ENCODE measurements at places on chromosomes 12 and 14. TPM values are rescaled to one million over a fixed set of nuclear protein-coding genes. Genes with fewer than 3 reads are reported as not detected.

- no peaks in the 10 kb centered on the region for H3K36me3 ChIP-seq
- no peak overlapping the region for H3K27ac ChIP-seq
These were observed 155.5 kb upstream of the TMPO start for GRCh38 chr12:98359856-98360255.

DNA sequence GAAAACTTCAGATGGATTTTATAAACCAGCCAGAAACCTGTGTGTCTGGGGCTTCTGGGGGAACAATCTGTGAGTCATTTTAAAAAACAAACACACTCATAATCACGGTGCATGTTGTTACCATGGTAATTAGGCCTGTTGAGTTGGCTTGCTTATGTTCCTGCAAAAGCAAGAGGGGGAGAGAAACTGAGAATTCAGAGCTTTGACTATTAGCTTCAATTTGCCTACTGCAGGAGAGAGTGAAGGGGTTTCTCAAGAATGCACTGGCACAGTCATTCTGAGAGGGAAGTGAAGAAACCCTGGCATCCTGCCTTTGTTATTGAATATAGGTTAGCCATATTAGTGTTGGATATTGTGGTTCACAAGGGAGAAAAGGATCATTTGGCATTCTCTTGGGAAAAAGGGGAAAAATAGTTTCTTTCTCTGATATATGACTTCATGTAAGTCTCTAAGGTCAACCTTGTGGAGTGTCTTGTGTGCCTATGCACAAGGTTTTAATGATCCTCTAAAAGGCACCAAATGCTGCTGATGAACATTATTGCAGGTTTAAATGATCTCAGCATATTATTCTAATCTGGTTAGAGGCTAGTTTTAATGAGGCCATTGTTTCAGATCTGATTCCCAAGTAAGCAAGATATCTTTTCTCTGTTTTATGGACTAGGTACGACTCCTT, 12.9 kb downstream of the GNG2 start:
- no peak for DNase-seq
- H3K27me3 ChIP-seq, result no peaks in the 10 kb centered on the region
- H3K4me1 ChIP-seq, result no peaks in the 10 kb centered on the region
- H3K4me3 ChIP-seq, result no peak overlapping the region

MAP1LC3B2 gene
- total RNA-seq, result not detected

- H3K27ac ChIP-seq, result no peak overlapping the region
- H3K4me1 ChIP-seq, result peaks cover 19% of the 10 kb centered on the region
- no peaks in the 10 kb centered on the region for H3K36me3 ChIP-seq
- H3K4me3 ChIP-seq, result no peak overlapping the region
These were observed 15.2 kb upstream of the EIF5 start for GRCh38 chr14:103318750-103319419.

GRCh38 chr12:82803201-82803600, 116.5 kb downstream of the TMTC2 start:
- H3K4me1 ChIP-seq, result no peaks in the 10 kb centered on the region
- no peak overlapping the region for H3K27ac ChIP-seq
- H3K4me3 ChIP-seq, result no peak overlapping the region
- H3K36me3 ChIP-seq, result no peaks in the 10 kb centered on the region
- no peak for DNase-seq
- H3K27me3 ChIP-seq, result no peaks in the 10 kb centered on the region

STAC3 gene
- total RNA-seq, result 0.88 TPM

- no peak for DNase-seq
- H3K4me3 ChIP-seq, result no peak overlapping the region
- no peak overlapping the region for H3K27ac ChIP-seq
These were observed 31.2 kb upstream of the FOS start for GRCh38 chr14:75247286-75247922.

DNA sequence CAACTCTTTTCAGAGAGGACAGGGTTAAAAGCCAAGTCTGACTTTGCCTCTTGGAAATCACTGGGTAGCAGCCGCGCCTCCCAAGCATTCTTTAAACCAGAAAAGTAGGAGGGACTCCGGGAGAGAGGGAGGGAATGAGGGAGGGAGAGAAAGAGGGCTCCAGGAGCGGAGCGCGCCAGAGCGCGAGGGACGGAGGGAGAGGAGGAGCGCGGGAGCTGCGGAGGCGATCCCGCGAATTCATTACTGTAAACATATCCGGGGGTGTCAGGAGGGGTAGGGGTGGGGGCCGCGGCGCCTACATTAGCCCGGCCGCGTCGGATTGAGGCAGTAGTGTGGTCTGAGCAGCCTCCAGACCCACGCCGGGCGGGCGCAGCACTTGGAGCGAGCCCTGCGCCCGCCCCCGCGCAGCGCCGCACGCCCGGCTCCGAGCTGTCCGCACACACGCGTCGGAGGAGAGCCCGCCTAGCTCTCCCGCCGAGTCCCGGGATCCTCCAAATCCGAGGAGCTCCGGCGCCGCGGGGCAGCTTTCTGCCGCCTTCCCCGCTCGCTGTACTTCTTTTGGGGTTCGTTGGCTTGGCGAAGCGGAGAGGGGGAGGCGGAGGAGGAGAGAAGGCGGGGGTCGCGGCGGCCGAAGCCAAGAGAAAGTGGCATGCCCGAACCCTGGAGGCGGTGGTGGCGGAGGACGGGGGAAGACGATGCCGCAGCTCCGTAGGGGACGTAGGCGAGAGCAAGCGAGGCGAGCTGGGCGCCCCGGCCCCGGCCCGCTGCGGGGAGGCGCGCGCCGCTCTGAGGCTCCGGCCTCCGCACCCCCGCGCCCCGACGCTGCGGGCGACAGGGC, 3.3 kb downstream of the FLRT2 start:
- peak overlapping the region; percentile 67 for H3K4me3 ChIP-seq
- peak; percentile 79 for DNase-seq
- no peaks in the 10 kb centered on the region for H3K27me3 ChIP-seq
- H3K36me3 ChIP-seq, result no peaks in the 10 kb centered on the region
- peak overlapping the region; percentile 62 for H3K27ac ChIP-seq

SSTR1 gene
- 0.11 TPM for total RNA-seq

DNA sequence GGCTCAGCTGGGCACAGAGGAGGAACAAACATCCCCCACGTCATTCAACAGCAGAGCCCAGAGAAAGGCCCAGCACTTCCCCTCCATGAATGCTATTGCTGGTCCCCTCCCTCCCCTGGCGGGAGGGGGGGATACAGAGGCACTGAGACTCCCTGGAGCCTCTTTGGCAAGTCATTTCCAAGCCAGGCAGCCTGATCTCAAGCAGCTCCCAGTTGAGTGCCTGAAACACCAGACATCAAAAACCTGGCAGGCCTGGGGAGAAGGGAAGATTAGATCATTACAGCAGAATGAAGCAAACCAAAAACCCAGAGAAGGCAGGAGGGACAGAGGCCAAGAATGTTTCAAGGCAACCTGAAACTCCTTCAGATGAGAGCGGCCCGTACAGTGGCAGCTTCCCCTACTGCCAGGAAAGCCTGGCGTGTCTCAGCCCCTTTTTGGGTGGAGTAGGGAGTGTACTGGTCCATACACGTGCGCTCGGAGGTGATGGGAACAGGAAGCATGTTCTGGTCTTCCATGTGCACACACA, 92.1 kb downstream of the LRRC74A start:
- peak overlapping the region; percentile 94 for H3K27ac ChIP-seq
- no peaks in the 10 kb centered on the region for H3K27me3 ChIP-seq
- H3K36me3 ChIP-seq, result no peaks in the 10 kb centered on the region
- peaks cover 69% of the 10 kb centered on the region for H3K4me1 ChIP-seq
- H3K4me3 ChIP-seq, result no peak overlapping the region
- peak; percentile 86 for DNase-seq

RNASE2 gene
- total RNA-seq, result not detected

- no peak overlapping the region for H3K4me3 ChIP-seq
- no peak overlapping the region for H3K27ac ChIP-seq
- no peaks in the 10 kb centered on the region for H3K4me1 ChIP-seq
- DNase-seq, result no peak
These were observed 395.7 kb upstream of the NOVA1 start for GRCh38 chr14:26993556-26993955.

DNA sequence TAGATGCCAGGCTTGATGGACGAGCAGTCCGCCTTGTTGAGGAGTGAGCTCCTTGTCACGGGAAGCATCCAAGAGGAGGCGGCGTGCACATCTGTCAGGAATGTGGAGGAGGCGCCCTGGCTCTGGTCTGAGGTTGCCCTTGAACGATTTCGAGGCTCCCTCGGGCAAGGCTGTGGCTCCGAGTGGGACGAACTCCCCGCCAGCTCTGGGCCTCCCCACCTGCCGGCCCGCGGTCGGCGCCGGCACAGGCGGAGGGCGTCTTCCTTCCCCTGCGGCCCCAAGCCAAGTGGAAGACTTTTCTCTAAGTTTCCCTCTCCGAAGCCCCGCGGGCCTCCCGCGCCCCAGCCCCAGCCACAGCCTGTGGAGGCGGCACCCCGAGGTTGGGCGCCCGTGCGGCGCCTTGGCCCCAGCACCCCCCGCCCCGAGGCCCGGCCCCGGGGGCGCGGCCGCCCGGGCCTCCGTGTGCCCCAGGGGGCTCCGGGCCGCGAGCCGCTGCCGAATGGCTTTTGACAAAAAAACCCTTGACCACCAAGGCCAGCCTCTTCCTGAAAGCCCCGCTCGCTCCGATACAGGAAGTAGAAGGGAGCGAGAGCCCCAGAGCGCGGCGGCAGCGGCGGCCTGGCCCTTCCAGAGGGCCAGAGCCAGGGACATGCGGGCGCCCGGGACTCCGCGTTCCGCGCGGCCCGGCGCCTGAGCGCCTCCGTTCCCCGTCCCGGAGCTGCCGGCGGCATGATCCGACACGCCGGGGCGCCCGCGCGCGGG, at the start of gene RIN3:
RIN3 (plus strand) TSS at position 578 of the 762 bp plus-strand sequence; CDS start at position 730, 152 bp downstream.
- no peak within 1 kb of the TSS for H3K27ac ChIP-seq
- H3K36me3 ChIP-seq, result no peaks in the 10 kb centered on the region
- peak within 1 kb of the TSS; percentile 9 for H3K4me3 ChIP-seq
- peak; percentile 24 for DNase-seq
- no peaks in the 10 kb centered on the region for H3K4me1 ChIP-seq

ST8SIA1 gene
- 5.2 TPM for total RNA-seq

CNTN1 gene
- total RNA-seq, result 2.7 TPM

DNA sequence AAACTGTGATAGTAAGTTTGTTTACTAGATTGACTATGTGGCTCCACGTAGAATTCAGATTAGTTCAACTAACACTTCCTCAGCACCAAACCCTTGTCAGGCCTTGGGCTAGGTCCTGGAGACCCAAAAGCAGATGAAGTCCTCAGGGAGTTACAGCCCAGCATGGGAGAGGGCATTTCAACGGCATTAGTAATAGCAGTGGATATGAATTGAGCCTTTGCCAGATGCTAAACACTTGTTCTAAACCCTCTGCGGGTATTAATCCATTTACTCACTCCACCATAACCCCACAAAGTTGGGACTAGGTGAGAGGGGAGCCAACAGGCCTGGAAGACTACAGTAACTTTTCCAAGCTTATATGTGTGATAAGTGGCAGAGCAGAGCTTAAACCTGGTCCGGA, 714.6 kb downstream of the DIO2 start:
- H3K36me3 ChIP-seq, result no peaks in the 10 kb centered on the region
- no peaks in the 10 kb centered on the region for H3K27me3 ChIP-seq
- DNase-seq, result no peak
- no peak overlapping the region for H3K4me3 ChIP-seq
- H3K4me1 ChIP-seq, result no peaks in the 10 kb centered on the region
- no peak overlapping the region for H3K27ac ChIP-seq

TMEM121 gene
- 19.1 TPM for total RNA-seq

GRCh38 chr12:83214185-83214584, 527.5 kb downstream of the TMTC2 start:
- H3K27me3 ChIP-seq, result no peaks in the 10 kb centered on the region
- no peaks in the 10 kb centered on the region for H3K36me3 ChIP-seq
- H3K4me1 ChIP-seq, result no peaks in the 10 kb centered on the region

DNA sequence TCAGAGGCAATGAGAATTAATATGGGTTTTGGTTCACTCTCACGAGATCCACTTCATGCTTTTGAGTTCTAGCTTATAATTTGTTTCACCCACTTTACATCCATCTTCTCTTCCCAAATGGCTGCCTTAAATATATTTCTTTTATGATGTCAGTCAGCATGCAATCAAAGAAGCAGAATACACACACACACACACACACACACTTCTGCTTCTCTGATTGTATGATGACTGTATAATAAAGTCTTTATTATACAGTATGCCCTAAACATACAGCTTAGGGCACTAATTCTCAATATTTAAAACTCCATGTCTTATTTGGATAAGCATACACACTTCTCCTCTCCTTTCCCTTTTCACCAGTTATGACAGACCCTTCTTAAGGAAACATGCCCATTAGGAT, 6.7 kb upstream of the ETV6 start:
- DNase-seq, result no peak
- no peak overlapping the region for H3K27ac ChIP-seq

MYH6 gene
- total RNA-seq, result not detected

- no peak for DNase-seq
- H3K27ac ChIP-seq, result no peak overlapping the region
- no peak overlapping the region for H3K4me3 ChIP-seq
These were observed 284.7 kb downstream of the DUSP6 start for GRCh38 chr12:89067421-89068187.

OR6C2 gene
- not detected for total RNA-seq

GRCh38 chr14:88863167-88863566, 38.7 kb downstream of the TTC8 start:
- no peaks in the 10 kb centered on the region for H3K27me3 ChIP-seq
- H3K27ac ChIP-seq, result no peak overlapping the region
- no peak overlapping the region for H3K4me3 ChIP-seq
- H3K4me1 ChIP-seq, result no peaks in the 10 kb centered on the region

- H3K4me1 ChIP-seq, result peaks cover 4% of the 10 kb centered on the region
- H3K4me3 ChIP-seq, result no peak overlapping the region
- DNase-seq, result no peak
- no peak overlapping the region for H3K27ac ChIP-seq
- H3K27me3 ChIP-seq, result no peaks in the 10 kb centered on the region
These were observed 41.8 kb downstream of the AKAP3 start for GRCh38 chr12:4607056-4607455.

- no peaks in the 10 kb centered on the region for H3K27me3 ChIP-seq
- H3K27ac ChIP-seq, result no peak overlapping the region
- no peaks in the 10 kb centered on the region for H3K4me1 ChIP-seq
- H3K36me3 ChIP-seq, result no peaks in the 10 kb centered on the region
These were observed 120.7 kb downstream of the FOXN3 start for GRCh38 chr14:89296281-89296745.

DUSP16 gene
- 27.3 TPM for total RNA-seq

KCNK13 gene
- 4.0 TPM for total RNA-seq

- H3K27ac ChIP-seq, result no peak overlapping the region
- peaks cover 7% of the 10 kb centered on the region for H3K4me1 ChIP-seq
- DNase-seq, result no peak
These were observed 70.8 kb downstream of the DUSP6 start for GRCh38 chr12:89281539-89281867.

FGD4 gene
- 40.2 TPM for total RNA-seq

DNA sequence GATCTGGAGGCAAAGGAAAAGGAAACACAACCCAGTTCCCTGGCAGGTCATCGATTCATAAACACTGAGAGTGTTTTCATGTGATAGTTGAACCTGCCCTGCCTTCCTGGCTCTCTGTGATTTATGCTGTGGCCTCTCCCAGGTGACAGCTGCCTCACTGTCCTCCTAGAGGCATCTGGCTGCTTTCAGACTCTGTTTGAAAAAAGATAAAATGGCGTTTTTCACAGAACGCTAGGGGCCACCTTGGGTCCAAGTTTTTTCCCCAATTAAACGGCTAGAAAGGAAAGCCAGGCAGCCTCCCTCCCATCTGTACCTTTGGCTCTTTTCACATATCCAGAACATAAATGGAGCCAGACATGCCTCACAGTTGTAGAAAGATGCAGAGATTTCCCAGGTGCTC, 252.6 kb upstream of the CCDC196 start:
- DNase-seq, result no peak
- H3K36me3 ChIP-seq, result no peaks in the 10 kb centered on the region
- H3K4me1 ChIP-seq, result no peaks in the 10 kb centered on the region
- H3K27ac ChIP-seq, result no peak overlapping the region

GRCh38 chr14:56290195-56290594, 172.0 kb downstream of the PELI2 start:
- H3K4me3 ChIP-seq, result no peak overlapping the region
- DNase-seq, result no peak
- no peak overlapping the region for H3K27ac ChIP-seq
- no peaks in the 10 kb centered on the region for H3K27me3 ChIP-seq
- no peaks in the 10 kb centered on the region for H3K4me1 ChIP-seq
- H3K36me3 ChIP-seq, result peaks cover 3% of the 10 kb centered on the region

All from thyroid gland (tissue), 4 donors.